ENCODE measurements at places on chromosomes 1 and 21.

- DNase-seq = no peak
Measured at GRCh38 chr1:99218572-99218971, 45.7 kb upstream of the PLPPR4 start.

DNA sequence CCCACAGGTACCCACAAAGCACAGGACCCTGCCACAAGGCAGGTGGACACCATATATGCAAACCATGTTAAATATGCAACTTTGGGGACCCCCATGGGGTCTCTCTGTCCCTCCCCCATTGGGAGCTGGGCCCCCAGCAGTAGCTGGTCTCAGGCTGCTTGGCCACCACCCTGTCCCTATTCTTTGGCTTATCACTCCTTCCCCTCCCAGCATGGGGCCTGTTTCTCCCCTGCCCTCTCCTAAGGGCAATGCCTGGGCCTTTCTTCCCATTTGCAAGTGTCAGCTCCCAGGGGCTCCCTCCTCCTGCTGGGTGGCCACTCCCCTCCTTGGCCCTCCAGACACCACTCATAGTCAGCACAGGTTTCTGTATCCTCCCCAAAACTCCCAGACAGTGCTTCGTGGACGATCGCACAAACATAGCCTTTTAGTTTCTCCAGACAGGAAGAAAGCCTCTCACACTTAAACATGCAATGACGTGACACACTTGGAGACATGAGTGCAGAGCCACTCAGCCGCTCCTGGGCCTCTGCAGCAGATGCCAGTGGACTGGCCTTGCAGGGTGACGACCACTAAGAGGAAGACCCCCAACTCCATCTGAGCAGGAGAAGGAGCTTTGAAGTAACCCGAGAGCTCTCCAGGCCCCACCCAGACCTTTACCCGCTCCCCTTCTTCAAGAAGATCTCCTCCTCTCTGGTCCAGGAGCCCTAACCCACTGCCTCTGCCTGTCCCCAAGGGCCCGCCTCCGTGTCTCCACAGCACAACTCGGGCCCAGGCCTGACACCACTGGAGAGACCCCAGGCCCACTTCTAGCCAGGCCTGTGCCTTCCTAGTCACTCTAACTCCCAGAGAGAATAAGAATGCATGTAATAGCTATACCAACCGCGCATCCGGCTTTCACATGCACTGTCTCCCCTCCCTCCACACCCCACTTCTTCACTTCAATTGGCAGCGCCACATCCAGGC lies 22.9 kb downstream of the CITED4 start:
- no peak for DNase-seq

DNA sequence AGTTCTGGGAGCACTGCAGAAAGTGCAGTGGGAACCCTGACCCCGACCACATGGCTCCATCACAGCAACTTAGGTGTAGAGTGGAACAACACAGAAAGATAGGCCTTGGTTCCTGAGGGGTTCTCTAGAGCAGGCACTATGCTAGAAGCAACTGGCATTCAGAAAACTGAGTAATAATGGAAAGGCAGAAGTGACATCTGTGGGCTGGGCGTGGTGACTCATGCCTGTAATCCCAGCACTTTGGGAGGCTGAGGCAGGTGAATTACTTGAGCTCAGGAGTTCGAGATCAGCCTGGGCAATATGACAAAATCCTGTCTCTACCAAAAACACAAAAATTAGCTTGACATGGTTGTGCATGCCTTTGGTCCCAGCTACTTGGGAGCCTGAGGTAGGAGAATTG lies 5.3 kb downstream of the MRPS15 start:
- no peak for DNase-seq

DNA sequence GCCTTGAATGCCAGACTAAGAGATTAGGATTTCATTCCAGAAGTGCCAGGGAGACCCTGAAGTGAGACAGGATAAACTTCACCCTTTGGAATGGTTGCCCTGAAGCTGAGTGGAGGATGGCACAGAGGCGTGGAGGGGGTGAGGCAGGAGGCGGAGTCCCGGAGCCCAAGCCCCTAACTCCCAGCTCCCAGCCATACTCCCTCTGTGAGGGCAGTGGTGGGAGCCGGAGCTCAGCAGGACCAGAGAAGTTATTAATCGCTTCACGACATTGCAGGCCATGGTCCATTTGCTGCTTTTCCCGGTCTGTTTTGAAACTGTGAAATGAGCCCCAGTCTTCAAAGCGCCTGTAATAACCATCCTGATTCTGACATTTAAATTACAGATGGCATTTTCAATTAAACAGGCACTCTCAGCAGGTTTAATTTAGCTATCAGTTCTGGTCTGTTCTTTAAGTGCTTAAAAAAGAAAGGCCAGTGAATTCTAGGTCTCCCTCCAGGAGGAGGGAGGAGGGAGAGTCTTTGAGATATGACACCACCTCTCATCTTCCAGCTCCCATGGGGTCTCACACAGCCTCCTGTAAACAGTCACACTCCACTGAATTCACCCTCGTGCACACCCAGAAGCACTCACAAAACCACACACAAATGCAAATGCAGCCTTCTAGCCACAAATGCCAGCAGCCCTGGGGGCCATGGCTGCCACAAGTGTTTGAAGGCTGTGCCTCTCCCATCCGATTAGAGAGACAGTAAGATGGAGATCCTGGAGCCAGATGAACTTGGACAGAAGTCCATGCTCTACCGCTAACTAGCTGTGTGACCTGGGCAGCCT lies 19.6 kb downstream of the FBXO2 start:
- DNase-seq = no peak

GRCh38 chr1:30418061-30418938 lies 305.1 kb downstream of the MATN1 start:
- DNase-seq = no peak

Measured in stimulated activated CD4-positive, alpha-beta T cell treated with anti-CD3 and anti-CD28 coated beads, Interleukin-1b, Interleukin-23, amount 100 ng/mL, for 1 hour (primary cell).